ENCODE measurements at places on chromosomes 2 and 18. TPM values are rescaled to one million over a fixed set of nuclear protein-coding genes. Genes with fewer than 3 reads are reported as not detected.

Gene CETN1
- total RNA-seq, result not detected

Gene PCARE
- 0.03 TPM for total RNA-seq

Gene GKN2
- not detected for total RNA-seq

Gene DLGAP1
- total RNA-seq, result 0.60 TPM

- no peak for DNase-seq
Measured at GRCh38 chr2:186399082-186399644, 86.9 kb upstream of the ZC3H15 start.

DNA sequence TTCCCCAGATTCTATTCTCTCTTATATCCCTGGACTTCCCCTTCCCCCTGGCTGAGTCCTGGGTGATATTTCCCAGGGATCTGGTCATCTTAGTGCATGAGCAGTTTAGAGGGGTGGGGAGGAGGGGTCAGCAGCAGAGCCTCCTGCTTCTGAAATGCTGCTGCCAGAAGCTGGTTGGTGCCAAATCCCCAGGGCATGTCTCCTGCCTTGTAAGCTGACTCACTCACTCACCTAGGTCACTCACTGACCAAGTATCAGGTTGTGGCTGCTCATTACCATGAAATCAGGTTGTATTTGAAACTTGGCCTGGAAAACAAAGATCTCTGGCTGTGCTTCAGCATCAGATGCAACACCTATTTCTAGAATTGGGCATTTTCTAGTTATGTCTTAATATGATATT lies 14.3 kb downstream of the GPR39 start:
- DNase-seq, result no peak

- DNase-seq, result no peak
Measured at GRCh38 chr2:109305490-109306167, 176.6 kb downstream of the SH3RF3 start.

DNA sequence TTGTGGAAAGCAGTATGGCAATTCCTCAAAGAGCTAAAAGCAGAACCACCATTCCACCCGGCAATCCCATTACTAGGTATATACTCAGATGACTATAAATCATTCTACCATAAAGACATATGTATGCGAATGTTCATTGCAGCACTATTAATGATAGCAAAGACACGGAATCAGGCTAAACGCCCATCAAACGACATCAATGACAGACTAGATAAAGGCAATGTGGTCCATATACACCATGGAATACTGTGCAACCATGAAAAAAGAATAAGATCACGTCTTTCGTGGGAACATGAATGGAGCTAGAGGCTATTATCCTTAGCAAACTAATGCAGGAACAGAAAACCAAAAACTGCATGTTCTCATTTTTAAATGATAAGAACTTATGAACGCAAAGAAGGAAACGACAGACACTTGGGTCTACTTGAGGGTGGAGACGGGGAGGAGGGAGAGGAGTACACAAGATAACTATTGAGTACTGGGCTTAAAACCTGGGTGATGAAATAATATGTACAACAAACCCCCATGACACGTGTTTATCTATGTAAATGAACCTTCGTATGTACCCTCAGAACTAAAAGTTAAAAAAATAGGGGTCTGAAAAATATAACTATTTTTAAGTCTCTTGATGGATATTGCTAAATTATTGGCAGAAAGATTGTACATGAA lies 32.0 kb upstream of the CYTIP start:
- no peak for DNase-seq

DNA sequence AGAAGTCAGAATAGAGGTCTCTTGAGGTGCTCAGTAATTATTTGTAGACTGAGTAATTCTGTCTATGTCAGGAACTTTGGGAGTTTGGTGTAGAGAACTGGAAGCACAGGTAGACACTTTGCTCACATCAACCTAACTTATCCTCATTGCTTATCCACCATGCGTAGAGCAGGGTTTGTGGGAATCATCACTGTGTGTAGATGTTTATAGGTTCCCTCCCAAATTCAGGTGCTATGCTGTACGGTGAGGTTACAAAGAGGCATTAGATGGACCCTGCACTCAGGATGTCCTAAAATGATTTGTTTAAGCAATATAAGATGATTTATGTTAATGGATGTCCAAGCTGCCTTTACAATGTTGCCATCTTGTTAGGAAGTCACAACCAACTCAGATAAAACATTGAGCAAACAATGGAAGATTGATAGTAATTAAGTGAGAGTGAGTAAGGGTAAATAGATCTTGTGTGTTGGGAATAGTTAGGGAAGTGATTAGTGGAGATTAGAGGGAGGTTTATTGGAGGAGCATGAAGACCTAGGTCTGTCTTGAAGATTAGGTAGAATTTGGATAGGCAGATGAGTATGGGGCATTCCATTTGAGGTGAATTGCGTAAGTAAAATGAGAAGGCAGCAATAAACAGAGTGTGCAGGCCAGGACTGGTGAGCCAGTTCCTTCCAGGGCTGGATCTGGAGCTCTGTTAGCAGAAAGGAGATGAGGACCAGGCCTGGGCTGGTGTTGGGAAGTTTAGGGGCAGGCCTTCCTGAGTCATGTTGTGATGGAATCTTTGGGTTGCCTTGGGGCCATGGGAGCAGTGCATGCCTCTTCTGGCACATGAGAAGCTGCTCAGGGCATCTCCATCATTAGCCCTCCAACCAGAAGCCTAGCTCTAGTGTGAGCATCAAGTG lies 12.1 kb downstream of the EPAS1 start:
- no peak for DNase-seq

GRCh38 chr18:9070212-9070611 lies 32.3 kb upstream of the NDUFV2 start:
- DNase-seq, result no peak

Measured in gastrocnemius medialis (tissue), 4 donors.